ENCODE measurements at places on chromosomes 13 and 19.

DNA sequence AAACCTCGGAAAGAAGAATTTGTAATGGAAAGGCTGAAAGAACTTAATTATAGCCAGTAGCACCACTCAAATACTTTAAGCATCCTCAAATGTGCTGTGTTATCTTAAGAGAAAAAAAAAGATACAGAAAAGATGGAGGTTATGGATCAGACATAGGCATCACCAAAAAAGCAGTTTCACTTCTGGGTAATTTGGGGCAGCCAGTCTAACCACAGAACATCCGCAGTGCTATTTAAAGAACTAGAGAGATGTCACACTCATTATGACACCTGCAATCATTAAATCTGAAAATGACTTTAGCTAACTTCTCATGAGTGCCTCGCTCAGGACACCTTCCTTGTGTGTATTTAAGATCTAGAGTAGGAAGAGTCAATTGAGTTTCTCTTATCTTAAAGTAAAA, 211.8 kb downstream of the RBM26 start:
- DNase-seq = no peak

- no peak for DNase-seq
Measured at GRCh38 chr19:50547385-50548190, 20.6 kb downstream of the LRRC4B start.

DNA sequence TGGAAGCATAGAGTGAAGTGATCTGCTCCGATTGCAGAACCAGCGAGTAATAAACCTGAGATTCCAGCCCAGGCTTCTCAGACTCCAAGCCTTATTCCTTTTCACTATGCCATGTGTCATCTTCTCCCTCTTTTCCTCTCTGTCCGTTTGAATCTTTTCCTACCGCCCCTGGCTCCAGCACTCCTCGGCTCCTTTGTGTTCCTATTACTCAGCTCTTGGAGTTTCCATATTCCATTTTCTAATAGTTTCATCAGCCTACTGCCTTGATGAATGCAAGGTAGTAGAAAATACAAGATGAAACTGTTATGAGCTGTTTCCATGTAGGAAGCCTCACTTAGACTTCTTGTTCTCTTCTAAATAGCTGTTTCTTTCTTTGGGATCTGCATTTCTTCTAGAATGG, 138.6 kb downstream of the MYO16 start:
- no peak for DNase-seq

DNA sequence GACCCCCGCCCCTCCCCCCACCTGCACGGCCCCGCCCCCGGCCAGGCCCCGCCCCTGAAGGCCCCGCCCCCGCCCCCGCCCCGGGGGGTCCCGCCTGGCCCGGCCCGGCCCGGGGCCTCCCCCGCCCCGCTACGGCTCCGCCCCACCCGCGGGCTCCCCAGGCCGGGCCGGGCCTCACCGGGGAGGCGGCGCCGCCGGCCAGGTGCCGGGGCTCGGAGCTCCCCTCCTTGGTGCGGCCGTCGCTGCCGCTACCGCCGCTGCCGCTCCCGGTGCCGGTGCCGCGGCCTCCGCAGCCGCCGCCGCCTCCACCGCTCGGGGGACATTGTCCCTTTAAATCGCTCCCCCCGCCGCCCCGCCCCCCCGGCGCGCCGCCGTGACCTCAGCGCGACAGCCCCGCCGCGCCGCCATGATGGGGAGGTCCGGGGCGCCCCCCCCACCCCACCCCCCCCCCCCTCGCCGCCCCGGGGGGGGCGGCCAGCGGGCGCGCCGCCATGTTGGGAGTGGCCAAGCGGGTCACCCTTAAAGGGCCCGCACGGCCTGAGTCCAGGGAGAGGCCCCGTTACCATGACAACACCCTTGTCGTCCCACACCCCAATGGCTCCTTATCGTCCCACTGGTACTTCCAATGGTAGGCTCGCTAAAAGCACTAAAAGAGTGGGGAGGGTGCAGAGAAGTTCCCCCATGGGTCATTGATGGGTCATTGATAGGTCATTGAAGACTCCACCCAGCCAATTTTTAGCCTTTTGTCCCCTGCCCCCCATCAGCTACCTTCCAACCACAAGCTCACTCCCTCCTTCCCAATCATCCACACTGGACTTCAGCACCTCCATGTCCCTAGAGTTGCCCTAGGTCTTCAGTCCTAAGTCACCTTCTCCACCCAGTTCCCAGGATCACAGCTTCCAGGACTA, at the start of gene WIZ:
Gene WIZ, minus strand, starts transcription at position 337 of the 908 bp plus-strand sequence. CDS start 1,649 bp downstream, outside the sequence.
- DNase-seq = peak; percentile 64

DNA sequence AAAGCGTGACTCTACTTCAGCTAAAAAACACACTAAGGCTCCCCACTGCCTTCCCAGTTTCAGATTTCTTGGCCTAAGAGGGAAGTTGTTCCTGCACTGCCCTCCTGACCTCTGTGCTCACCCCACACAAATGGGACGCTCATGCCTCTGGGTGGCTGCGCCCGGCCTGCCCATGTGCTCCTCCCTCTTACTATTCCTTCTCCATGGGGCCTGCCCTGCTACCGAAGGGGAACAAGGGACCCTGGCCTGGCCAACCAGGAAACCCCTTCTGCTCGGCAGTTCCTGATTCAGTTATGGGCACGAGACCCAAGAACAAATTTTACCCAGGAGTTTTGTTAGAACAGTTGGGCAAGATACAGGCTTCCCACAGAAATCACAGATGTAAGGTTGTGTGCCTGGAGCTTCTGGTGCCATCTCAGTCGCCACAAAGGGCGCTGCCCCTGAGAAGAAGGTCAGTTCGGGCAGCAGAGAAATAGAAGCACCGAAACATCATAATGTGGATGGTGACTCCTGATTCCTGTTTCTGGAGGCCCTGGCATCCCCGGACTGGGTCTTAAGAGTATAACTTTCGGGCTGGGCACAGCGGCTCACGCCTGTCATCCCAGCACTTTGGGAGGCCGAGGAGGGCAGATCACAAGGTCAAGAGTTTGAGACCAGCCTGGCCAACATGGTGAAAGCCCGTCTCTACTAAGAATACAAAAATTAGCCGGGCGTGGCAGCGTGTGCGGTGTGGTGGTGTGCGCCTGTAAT, 5.4 kb upstream of the PLPP2 start:
- DNase-seq = no peak

- no peak for DNase-seq
Measured at GRCh38 chr19:18204394-18205199, 755 bp upstream of the RAB3A start.

DNA sequence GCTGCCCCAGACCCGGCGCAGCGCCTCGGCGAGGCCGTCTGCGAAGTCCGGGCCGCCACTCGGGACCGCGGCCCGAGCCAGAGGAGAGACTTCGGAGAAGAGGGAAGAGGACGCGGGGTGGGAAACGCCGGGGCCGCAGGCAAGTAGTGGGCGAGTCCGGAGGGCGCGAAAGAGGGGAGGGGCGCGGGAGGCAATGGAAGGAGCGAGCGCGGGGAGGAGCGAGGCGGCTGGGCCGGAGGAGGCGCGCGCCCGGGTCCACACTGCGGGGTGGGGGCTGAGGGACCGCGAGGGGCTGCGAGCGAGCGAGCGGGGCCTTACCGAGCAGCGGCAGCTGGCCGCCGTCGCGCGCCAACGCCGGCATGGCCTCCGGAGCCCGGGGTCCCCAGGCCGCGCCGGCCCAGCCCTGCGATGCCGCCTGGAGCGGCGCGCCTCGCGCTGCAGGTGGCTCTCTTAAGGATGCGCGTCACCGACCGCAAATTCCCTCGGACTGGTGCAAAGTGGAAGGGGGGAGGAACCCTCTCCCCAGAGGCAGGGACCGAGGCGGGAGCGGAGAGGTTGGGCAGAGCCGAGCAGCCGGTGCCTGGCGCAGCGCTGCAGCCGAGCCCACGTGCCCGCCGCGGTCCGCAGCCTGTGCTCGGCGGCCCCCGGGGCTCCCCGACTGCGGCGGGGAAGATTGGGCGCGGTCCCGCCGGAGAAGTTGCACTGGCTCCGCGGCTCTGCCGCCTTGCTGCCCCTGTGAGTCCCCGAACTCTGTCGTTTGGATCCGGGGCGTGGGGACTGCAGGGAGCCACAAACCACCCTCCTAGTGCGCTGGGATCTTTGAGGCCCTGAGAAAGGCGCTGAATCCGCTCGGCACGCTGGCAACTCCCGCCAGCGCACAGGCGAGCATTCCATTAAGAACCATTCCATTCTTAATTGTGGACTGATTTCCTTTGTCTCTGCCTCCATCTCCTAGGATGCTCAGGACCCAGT, at the start of gene FLT3:
Gene FLT3, minus strand, starts transcription at position 427 of the 972 bp plus-strand sequence. Its CDS starts 66 bp downstream, at position 361.
- no peak for DNase-seq

- DNase-seq = no peak
Measured at GRCh38 chr19:49932731-49933131, 3.4 kb upstream of the NUP62 start.

All from substantia nigra (tissue), 51 donors.